ENCODE measurements at places on chromosomes 7 and 10.

DNA sequence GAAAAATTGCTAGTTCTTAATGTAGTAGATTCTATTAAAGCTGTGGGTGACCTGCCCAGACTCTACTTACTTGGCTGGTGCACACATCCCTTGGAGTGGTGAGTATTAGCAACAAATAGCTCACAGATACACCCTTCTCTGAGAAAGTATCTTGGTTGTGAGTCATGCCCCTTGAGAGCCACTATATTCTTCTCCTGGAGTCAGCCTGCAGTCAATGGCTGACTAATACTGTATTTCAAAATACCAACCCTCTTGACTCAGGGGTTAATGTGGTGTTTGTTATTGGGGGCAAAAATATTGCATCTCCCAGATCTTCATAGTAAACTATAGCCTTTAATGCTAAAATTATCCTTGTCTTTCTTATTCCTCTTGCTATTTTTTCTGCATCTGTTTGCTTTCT lies 354.9 kb downstream of the BMPER start:
- no peak for DNase-seq

- no peak for DNase-seq
Observed at GRCh38 chr7:45601094-45601493, 26.9 kb downstream of the ADCY1 start.

GRCh38 chr7:125256446-125256845 lies 326.8 kb upstream of the POT1 start:
- no peak for DNase-seq

GRCh38 chr7:28599411-28599810 lies 187.1 kb downstream of the CREB5 start:
- DNase-seq = no peak

DNA sequence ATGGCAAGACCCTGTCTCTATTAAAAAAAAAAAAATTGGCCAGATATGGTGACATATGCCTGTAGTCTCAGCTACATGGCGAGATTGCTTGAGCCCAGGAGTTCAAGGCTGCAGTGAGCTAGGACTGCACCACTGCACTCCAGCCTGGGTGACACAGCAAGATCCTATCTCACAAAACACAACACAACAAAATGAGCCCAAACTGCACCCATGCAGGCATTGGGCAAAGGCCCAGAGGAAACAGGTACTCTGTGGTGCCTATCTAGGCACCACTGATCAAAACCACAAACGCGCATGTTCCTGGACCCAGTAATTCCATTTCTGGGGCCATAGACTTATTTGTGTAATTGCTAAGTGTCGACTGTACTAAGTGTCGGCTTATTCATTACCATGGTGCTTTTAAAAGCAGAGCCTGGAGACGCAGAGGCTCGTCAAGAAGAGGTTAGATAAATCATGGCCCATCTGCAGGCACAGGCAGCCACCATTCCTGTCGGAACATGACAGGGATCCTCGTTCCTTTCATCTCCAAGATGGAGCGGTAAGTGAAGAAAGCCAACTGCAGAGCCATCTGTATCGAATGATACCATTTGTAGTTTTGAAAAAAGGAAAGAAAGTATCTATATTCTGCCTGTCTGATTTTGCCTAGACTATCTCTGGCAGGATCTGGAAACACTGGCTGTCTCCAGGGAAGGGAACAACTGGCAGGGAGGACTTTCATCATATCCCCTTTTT lies 160.4 kb upstream of the RHEB start:
- no peak for DNase-seq

GRCh38 chr7:90173127-90173844 lies 19.0 kb downstream of the STEAP1 start:
- no peak for DNase-seq

DNA sequence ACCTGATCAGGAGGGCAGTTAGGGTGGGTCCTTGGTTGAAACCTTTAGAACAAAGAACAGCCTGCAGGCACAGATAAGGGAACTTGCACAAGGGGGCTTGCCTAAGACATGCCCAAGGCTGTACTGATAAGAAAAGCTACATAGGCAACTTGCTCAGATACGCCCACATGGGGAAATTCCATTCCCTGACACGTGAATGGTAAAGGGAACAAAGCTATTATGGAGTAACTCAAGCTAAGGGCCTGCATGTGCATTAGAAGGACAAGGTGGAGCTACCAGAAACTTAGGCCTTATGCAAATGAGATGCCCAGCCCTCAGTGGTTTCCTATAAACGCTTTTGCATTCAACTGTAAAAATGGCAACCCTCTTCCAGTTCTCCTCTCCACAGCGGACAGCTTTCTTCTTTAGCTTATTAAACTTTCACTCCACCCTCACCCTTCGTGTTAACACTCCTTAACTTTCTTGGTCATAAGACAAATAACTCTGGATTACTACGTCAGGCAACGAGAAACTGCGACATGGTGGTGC lies 1192.1 kb upstream of the CELF2 start:
- no peak for DNase-seq

DNA sequence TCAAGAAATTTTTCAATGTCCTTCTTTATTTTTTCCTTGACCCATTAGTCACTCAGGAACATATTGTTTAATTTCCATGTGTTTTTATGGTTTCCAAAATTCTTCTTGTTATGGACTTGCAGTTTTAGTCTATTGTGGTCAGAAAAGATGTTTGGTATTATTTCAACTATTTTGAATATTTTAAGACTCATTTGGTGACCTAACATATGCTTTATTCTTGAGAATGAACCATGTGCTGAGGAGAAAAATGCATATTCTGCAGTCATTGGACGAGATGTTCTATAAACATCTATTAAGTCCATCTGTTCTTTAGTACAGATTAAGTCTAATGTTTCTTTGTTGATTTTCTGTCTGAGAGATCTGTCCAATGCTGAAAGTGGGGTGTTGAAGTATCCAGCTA lies 42.3 kb upstream of the MDFIC start:
- no peak for DNase-seq

DNA sequence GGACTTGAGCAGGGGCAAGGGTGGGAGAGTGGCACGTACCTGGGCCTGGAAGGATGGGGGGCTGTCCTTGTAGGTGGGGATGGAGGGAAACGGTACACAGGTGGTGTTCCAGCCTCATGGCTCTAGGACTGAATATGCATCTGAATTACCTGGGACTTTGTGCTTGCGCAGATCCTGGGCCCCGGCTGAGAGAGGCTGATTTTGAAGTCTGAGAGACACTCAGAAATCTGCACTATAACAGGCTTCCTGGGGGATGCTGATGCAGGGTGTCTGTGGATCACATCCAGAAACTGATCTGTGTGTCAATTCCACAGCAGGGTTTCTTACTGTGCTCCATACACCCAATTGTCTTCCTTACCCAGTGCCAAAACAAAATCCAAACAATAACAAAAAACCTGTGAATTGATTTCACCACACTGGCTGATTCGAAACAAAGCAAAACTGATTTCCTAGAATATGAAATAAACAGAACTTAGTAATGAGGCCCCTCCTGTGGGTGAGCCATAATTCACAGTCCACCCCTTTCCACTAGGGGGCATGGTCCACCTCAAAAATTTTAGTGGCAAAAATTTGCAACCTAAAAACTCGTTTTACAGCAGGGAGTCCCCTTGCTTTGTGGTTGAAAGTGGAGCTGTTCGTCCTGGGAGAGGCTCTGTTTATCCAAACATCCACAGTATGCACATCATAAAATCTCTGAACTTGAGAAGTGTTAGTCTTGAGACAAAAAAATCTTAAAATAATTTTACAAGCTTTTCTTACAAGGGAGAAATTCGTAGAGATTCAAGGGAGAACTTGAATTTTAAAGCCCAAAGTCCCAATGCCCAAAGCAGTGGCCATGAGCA lies 32.0 kb upstream of the PLEKHA1 start:
- DNase-seq = peak; percentile 40

DNA sequence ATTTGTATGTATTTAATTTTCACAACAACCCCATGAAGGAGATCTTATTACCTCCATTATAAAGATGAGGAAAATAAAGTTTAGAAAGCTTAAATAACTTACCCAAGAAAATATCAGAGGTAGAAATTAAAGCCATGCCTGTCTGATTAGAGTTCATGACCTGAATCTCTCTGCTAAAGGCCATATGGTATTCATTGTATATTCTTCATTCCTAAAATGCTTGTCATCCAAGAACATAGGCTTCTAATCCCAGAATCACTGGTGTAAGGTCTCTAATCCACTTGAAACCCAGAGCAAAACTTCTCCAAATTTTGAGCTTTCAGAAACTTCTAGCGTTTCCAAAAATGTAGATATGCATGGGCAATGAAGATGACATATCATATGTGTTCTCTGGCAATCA lies 72.3 kb upstream of the YAE1 start:
- no peak for DNase-seq

- DNase-seq = no peak
Observed at GRCh38 chr7:77579797-77580196, 42.7 kb downstream of the PTPN12 start.
